ENCODE measurements at places on chromosomes 6 and 20.

DNA sequence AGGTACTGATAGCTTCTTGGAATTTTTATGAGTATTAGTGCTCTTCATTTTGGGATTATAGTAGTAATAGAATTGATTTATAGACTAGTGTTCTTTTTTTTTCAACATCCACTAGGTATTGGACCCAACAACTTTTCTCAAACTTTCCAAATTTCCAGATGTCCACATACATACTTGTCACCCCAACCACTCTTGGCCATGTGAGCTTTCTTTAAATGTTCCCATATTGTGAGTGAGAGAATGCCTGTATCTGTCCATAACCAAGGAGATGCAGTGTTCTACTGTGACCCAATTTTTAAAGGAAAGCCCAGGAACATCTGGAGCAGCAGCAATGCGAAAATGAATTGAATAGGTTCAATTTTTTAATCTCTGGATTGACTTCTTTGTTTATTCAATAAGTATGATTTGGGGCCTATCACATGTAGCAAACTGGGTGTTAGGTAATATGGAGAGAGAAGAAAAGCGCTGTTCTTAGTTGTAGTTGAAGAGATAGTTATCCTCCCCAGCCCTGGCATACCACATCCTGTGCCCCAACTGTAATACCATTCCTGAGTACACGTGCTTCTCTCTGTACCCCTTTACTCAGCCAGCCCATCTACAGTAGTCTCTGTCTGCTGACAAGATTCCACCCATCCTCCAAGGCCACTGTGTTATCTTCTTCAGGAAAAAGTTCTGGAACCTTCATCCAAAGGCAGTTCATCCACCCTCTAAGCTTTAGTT is 116.8 kb upstream of the SUPT3H start:
- no peak for DNase-seq

DNA sequence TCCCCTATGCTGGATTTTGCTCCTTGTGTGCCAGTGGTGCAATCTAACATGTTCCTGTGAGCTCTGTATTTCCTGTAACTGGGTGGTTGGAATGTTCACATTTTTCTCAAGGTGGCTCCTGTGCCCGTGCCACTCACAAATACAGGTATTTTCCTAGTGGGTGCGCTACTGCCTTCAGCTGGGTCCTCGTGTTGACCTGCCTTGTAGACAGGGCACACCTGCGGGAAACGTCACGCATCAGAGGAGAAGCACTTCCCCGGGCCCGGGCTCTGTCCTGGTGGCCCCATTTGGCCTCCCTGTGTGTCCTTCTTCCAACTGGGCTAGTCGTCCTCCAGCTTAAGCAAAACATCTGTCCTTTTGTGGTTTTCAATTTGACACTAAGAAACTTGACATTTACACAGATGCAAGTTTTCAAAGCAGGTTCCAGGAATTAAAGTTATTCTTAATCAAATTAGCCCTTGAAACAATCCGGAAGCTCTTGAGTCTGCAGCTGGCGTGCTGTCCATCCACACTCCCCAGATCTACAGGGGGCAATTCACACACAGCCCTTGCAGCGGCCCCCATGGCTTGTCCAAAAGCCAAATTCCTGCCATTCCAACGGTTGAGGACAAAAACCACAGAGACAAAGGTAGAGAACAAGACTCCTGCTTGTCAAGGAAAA is 275.1 kb downstream of the CDC5L start:
- DNase-seq = no peak

GRCh38 chr20:60254901-60255411 is 296.7 kb downstream of the CDH26 start:
- no peak for DNase-seq

- DNase-seq = no peak
These were observed 167.5 kb downstream of the ZFAND3 start for GRCh38 chr6:37987018-37987417.
